Activated CD8-positive, alpha-beta memory T cell treated with anti-CD3 and anti-CD28 coated beads, Interleukin-2, amount 50 U/mL, for 4 hours (primary cell): ENCODE measurements at places on chromosomes 11 and 22.

DNA sequence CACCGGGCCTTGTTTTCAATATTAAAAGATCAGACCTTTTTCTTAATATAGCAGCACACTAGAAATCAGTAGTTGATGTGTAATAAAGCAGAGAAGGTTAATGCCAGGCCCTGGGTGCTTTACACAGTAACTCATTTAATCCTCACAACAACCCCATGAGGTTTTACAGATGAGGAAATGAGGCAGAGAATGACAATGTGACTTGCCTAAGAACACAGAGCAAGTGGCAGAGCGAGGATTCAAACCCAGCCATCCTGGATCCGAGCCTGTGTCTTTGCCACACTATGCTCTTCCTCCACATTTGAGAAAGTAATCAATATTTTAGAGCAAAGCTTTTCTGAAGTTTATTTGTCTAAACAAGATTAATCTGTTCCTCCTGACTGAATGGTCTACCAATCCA is 7.2 kb downstream of the JAML start:
- DNase-seq, result no peak

GRCh38 chr11:116107229-116107628 is 603.0 kb upstream of the CADM1 start:
- no peak for DNase-seq

- no peak for DNase-seq
These were observed 124.7 kb upstream of the POU2AF2 start for GRCh38 chr11:111120696-111121302.

- no peak for DNase-seq
These were observed 52.1 kb downstream of the MYH9 start for GRCh38 chr22:36335621-36336020.
